Uterus (tissue), 4 donors: ENCODE measurements at places on chromosomes 3 and 15. TPM values are rescaled to one million over a fixed set of nuclear protein-coding genes. Genes with fewer than 3 reads are reported as not detected.

DNA sequence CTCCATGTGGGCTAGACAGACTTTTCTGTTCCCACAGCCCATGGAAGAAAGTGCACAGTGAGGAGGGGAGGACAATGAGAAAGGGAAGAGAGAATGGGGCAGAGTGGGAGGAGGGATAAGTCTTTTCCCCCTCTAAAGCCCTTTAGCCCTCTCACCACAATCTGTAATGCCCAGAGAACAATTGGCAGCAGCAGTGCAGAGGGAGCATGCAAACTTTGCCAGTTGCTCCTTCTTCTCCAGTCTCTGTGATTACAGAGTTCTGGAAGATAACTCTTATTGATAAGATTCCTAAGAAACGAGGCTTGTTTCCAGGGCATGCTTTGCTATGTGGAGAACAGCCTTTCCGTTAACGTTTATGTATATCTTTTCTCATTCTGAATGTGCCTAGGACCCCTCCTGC, 50.0 kb upstream of the FMN1 start:
- DNase-seq = no peak

GRAMD2A gene
- total RNA-seq = not detected

- no peak for DNase-seq
Measured at GRCh38 chr3:4514916-4515315, 21.8 kb downstream of the ITPR1 start.

- peak; percentile 47 for DNase-seq
Measured at GRCh38 chr3:111715911-111716523, 120.9 kb upstream of the ZBED2 start.
